Left cardiac atrium (tissue), 4 donors: ENCODE measurements at places on chromosomes 4 and X. TPM values are rescaled to one million over a fixed set of nuclear protein-coding genes. Genes with fewer than 3 reads are reported as not detected.

DNA sequence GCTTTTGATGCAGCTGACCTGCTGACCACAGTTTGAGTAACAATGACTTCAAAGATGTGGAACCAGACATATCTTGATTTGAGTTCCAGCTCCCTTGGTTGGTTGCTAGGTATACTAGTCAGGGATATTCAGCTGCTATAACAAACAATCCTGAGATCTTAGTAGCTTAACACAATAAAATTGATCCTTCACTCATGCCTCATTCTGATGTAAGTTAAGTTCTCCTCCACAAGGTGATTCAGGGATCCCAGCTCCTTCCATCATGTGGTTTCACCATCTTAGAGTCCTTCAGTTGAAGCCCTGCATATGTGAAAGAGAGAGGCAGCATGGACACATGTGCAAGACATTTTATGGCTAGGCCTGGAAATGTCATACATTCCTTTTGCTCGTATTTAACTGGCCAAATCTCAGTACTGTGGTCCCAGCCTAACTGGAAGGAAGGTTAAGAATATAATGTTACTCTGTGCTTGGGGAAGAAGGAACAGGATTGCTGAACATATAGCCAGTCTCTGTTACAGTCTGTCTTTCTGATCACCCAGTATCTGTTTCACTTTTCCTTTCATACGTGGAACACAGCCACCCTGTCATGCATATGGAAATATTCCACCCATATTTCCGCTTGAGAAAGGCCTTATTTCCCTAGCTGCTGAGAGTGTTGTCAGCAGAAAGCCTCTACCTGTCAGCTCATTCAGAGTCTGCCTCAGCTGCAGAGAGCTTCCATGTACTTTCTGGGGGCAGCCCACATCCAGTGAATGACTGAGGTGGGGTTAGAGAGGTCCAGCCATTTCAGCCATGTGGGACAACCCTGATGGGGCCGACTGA, 7.1 kb downstream of the SMIM9 start:
- DNase-seq: no peak

DNA sequence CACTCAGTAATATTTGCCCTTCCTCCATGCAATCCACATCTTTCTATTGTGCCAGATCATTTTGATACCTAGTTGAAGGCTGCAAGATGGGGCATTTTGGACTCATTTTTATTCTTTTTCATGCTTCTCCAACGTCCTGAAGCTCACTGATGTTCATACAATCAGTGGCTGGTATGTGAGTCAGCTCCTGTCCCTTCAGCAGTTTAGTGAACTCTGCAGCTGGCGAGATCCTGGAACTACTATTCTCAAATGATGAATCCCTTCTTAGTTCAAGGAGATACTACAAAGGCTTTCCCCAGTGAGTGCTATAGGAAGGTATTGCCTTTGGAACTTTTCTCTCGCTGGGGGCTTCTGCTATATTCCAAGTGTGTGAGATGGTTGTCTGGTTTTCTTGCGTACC, 9.6 kb upstream of the CCDC149 start:
- DNase-seq: no peak

GRCh38 chrX:110852180-110852579, 56.6 kb upstream of the CHRDL1 start:
- DNase-seq: no peak

- no peak for DNase-seq
These were observed 234.2 kb downstream of the FRAS1 start for GRCh38 chr4:78291277-78291676.

DNA sequence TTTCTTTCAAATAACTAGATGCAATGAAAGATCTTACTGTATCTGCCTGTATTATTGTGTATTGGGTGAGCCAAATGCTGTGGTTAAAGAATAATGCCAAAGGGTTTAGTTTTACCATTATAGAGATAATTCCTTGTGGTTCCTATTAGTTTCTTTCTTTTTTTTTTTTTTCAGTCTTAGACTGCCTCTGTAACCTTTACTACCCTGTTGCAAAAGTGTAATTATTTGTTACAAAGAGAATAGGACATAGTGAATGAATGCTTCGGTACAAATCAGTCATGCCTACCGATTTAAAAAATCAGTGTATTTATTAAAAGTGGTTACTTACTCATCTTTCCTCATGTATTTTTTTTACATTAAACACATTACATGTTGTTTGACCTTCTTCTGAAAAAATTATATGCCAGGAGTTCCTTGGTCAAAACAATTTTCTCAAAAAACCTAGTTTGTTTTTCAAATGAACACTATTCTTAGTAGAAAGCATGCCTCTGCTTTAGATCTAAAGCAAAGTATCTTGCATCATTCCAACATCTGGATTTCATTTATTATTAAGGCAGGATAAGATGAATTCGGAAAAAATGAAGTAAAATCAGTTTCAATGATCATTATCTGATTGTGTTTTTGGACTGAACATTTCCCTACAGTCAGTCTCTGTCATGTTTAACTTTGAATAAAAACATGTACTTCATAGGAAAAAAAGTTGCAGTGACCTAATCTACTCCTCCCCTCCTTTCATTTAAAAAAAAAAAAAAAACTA, 21.2 kb upstream of the SYNPO2 start:
- no peak for DNase-seq

DNA sequence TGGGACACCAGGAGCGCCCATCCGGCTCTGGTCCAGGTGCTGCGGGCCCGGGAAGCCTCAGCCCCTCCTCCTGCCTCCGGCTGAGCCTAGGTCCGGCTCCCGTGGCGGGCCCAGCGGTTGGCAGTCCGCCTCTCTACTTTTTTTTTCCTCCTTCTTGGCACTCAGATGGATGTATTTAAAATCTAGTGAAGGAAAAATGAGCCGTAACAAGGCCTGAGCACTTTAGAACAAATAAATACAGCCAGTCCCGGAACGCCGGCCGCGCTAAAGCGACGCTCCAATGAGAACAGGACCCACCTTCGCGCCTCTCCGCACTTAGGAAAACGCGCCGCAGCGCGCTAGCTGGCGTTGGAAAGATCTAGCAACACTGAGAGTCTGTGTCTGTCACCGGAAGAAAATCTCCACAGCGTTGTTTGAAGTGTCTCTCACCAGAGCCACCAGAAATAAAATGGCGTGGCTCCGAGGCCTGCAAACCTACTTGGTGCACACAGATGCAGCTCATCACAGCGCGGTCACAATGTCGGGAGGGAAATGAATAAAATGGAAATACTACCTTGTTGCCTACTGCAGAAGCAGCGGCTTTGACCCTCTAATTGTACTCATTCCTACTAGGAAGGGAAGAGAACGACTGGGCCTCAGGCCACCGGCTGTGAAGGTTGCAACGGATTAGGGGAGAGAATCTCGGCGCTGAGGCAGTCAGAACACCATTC, 4.7 kb downstream of the NEUROG2 start:
- no peak for DNase-seq

- no peak for DNase-seq
These were observed 7.5 kb downstream of the STOX2 start for GRCh38 chr4:183912585-183912984.

- no peak for DNase-seq
These were observed 99.0 kb upstream of the GPR34 start for GRCh38 chrX:41589634-41590270.

- no peak for DNase-seq
These were observed 16.0 kb downstream of the GSPT2 start for GRCh38 chrX:51759055-51759839.

- DNase-seq: peak; percentile 32
These were observed 63.6 kb downstream of the STARD8 start for GRCh38 chrX:68710870-68711576.

DNA sequence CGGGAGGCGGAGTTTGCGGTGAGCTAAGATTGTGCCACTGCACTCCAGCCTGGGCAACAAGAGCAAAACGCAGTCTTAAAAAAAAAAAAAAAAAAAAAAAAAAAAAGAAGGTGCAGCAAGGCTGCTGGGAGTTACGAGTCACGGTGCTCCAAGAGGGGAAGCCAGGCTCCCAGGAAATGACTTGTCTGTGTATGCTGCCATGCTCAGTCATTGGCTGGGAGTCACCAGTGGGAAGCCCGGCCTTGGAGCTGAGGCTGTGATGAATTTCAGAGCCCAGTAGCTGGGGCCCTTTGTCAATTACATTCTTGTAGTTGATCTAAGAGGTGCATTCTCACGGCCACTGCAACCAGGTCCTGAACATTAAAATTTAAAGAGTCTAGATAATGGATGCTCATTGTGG, 1105.1 kb upstream of the TENM3 start:
- no peak for DNase-seq

GRCh38 chr4:15035159-15035558, 32.9 kb downstream of the CPEB2 start:
- no peak for DNase-seq

- no peak for DNase-seq
These were observed 90.9 kb downstream of the EGF start for GRCh38 chr4:110003401-110004187.

DNA sequence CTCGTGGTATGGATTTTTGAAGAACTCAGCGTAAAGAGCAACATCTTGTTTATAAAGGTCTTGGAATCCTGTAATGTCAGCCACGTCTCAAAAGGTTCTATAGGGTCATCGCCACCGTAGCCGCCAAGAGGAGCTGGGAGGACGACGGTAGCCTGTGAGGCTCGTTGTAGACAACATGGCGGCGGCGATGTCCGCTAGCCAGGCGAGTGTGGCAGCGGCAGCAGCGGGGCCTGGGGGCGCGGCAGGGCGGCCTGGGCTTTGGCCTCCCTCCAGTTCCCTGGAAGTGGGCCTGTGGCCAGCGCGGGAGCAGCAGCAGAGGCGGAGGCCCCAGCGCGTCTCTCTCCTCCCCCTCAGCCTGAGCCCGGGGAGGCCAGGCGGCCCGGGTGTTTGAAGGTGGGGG, 143.5 kb upstream of the PBDC1 start:
- no peak for DNase-seq

Gene C4orf36
- not detected for total RNA-seq

Gene TRIM75
- total RNA-seq: not detected
